ENCODE measurements at places on chromosomes 3 and 15.

DNA sequence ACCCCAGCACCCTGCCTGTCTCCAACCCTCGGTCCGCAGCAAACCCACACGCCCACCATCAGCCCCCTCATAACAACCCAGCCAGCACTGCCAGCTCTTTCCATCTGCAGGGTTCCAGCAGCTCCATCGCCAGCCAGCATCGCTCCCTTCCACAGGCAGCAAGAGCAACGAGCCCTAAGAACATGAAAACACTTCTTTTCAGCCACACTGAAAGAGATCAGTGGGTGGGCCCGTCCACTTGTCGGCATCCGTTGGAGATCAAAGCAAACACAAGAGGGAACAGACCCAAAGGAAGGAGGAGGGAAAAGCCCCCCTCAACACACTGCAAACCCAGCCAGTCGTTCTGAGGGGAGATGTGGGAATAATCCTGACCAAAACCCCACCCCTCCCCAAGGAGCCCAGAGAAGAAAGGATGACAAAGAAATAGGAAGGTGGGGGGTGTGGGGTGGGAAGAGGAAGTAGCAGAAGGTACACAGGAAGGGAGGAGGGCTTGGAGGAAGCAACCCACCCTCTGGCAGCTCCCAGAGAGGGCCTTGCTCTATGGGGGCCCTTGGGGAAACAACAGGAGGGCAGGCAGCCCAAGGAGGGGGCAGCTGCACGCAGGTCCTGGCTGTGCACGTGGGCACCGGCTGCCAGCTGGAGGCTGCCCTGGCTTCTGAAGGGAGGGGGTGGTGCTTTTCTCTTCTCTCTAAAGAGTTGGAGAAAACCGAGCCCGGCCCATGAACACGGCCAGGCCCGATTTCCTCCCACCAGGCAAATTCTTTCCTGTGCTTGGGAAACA, 473.6 kb upstream of the PROK2 start:
- no peak for DNase-seq

DNA sequence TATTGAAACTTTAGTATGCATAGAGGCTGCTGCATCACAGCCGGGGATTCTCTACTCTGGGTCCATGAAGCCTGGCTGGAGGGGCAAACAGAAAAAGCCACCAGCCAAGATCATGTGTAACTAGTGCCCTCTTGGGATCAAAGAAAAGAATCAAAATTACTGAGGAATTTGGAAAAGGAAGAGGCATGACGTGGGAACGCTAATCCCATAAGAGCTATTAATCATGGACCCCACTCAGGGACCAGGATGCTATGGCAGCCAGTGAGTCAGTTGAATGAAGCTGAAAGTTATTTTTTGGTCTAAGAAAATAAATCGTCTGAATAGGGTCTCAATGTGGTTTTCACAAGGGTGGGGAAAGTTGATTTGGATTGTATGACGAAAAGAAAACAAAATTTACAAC, 1165.1 kb downstream of the ROBO2 start:
- DNase-seq: no peak

- no peak for DNase-seq
Measured at GRCh38 chr3:135889443-135889842, 76.1 kb upstream of the PPP2R3A start.

GRCh38 chr3:168417016-168417415, 321.3 kb upstream of the GOLIM4 start:
- no peak for DNase-seq

GRCh38 chr3:126501736-126502135, 15.8 kb downstream of the UROC1 start:
- no peak for DNase-seq

DNA sequence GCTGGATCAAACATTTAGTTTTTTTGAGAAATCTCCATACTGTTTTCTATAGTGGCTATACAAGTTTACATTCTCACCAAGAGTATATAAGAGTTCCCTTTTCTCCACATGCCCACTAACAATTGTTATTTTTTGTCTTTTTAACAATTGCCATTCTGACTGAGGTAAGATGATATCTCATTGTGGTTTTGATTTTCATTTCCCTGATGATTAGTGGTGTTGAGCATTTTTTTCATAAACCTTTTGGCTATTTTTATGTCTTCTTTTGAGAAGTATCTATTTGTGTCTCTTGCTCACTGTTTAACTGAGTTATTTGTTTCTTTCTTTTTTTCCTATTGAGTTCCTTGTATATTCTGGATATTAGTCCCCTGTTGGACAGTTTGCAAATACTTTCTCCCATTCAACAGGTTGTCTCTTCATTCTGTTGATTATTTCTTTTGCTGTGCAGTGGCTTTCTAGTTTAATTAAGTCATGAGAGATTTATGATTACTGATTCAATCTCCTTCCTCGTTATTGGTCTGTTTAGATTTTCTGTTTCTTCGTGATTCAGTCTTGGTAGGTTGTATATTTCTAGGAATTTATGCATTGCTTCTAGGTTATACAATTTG, 6.7 kb upstream of the RNF13 start:
- no peak for DNase-seq

DNA sequence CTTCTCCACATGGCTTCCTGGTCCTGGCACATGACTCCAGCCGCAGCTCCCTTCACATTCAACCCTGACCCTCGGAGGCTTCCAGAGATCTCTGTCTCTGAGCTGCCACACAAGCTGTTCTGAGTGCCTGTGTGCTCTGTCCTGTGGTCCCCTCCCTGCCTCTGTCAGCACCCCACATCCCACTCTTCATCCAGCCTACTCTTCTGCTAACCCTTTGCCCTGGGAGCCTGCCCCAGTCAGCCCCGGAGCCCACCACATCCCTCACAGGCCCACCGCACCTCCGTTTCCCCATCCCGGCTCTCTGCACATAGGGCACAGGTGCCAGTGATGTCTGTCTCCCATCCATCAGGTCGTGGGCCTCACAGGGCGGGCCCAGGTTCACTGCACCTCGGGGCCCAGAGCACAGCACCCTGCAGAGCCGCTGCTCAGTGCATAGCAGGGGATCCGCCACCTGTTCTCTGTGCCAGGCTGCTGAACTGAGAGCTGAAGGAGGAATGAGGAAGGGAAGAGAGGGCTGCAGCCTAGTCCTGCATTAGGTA, 133.6 kb downstream of the UACA start:
- no peak for DNase-seq

- DNase-seq: no peak
Measured at GRCh38 chr3:132783152-132783551, 60.9 kb upstream of the NPHP3 start.

DNA sequence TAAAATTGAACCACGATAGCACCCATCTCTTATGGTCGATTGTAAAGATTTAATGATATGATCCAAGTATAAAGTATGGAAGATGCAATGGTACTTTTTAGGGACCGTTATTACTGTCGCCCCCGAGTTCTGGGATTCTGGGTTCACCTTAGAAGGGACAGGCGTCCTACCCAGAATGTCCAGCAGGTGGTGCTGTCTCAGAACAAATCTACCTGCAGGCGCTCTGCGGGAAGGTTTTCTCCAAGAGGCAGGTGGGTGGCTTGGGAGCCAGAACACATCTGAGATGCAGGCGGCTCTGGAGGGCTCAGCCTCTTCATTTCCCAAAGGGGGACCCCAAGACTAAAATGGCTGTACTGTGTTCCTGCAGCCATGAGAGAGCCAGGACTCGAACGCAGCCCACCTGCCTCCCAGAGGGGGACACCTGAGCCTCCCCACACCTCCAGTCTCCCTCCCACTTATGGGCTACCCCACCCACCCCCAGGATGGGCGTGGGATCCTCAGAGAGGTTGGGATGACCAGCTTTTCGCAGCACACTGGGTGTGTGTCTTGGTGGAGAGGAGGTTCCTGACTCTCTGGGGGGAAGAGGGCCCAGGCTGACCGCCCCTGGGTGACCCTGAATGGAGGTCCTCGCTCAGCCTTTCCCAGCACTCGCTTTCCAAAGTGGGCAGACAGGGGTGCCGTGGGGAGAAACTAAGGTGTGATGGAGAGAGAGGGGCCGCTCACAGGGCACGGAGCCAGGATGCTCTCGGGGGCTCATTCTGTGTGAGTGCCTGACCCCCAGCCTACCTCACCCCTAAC, 28.1 kb upstream of the CORO2B start:
- peak; percentile 56 for DNase-seq

DNA sequence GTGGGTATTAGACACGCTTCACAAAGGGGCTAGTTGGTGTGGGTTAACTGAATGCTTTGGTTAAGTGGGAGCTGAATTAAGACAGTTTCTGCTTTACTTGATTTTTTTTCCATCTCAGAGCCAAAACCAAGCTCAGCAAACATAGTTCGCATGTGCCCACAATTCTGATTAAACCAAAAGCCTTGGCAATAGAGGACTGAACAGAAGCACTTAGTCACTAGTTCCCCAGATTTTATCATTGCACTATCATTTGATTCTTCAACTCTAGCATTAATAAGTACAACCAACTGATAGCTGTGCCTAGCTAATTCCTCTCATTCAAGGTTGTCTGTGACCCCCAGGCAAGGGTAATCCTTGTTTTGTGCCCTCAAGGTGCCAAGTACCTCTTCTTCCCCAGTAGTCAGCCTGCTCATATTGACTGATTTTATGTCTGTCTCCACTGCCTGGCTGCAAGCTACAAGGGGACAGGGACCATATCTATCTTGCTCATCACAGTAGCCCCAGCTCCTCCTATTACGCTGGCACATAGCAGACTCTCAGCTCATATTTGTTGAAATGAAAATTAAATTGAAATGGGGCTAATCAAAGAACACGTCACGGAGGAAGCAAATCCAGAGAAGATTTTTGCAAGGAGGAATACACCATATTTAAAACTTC, 9.9 kb upstream of the ARHGEF3 start:
- DNase-seq: no peak
